Nephron progenitor cell (in vitro differentiated cells): ENCODE measurements at places on chromosomes 16 and 17.

- no peak for DNase-seq
These were observed 34.9 kb downstream of the CD300LF start for GRCh38 chr17:74677558-74678466.

DNA sequence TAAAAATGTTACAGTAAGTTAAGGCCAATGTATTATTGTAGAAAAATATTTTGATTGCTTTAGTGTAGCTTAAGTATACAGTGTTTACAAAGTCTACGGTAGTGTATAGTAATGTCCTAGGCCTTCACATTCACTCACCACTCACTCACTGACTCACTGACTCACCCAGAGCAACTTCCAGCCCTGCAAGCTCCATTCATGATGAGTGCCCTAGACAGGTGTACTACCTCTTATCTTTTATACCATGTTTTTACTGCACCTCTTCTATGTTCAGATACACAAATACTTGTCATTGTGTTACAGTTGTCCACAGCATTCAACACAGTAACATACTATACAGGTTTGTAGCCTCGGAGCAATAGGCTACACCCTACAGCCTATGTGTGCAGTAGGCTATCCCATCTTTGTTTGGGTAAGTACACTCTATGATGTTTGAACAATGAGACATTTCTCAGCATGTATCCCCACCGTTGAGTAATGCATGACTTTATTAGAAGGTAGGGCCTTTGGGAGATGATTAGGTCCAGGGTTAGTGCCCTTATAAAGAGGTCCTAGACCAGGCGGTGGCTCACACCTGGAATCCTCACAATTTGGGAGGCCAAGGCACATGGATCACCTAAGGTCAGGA lies 117.8 kb downstream of the SLC39A11 start:
- DNase-seq, result no peak

DNA sequence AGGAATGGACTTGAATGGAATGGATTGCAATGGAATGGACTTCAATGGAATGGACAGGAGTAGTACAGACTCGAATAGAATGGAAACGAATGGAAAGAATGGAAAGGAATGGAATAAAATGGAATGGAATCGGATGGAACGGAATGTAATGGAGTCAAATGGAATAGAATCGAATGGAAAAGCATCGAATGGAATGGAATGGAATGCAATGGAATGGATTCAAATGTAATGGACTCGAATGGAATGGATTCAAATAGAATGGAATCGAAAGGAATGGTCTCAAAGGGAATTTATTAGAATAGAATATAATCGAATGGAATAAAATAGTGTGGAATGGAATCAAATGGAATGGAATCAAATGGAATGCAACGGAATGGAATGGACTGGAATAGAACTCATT lies 484.9 kb upstream of the WSB1 start:
- DNase-seq, result no peak

DNA sequence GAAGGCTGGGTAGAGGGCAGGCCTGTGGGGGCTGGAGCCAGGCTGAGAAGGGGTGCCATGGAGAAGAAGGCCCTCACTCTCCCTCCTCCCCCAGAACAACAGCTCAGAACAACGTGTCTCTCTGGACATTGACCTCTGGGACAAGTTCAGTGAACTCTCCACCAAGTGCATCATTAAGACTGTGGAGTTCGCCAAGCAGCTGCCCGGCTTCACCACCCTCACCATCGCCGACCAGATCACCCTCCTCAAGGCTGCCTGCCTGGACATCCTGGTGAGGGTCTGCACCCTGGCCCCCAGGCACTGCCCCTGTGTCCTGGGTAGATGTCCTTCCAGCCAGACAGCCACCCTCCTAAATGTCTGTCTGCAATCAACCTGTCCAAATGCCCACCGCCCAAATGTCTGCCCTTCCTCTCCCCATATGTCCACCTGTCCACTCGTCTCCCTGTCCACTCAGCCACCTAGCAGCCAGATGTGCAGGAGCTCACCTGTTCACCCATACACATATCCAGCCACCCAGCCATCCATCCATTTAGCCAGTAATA lies 12.2 kb downstream of the GJD3 start:
- DNase-seq, result no peak

DNA sequence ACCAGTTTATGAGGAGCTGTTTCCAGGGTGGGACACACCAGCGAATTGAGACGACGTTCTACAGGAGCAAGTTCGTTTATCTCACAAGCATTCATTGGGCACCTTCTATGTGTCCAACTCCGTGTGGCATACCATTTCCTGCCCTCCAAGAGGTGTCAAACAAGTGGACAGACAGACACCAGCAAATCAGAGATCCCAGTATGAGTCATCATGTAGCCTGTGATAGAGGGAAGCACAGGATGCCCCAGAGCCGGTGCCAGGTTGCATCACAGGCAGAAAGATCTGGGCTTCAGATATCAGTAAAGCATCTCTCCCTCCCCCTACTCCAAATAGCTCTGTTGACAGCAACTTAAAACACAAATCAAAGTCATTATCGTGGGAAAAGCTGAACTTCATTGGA lies 31.8 kb upstream of the MAF start:
- DNase-seq, result no peak
